ENCODE measurements at places on chromosomes 2 and 18.

GRCh38 chr18:62839874-62840713 is 124.8 kb downstream of the PHLPP1 start:
- DNase-seq: no peak

GRCh38 chr2:54558188-54559005 is 102.3 kb downstream of the SPTBN1 start:
- DNase-seq: peak; percentile 72

- DNase-seq: no peak
These were observed 13.7 kb downstream of the RND3 start for GRCh38 chr2:150473767-150474166.

DNA sequence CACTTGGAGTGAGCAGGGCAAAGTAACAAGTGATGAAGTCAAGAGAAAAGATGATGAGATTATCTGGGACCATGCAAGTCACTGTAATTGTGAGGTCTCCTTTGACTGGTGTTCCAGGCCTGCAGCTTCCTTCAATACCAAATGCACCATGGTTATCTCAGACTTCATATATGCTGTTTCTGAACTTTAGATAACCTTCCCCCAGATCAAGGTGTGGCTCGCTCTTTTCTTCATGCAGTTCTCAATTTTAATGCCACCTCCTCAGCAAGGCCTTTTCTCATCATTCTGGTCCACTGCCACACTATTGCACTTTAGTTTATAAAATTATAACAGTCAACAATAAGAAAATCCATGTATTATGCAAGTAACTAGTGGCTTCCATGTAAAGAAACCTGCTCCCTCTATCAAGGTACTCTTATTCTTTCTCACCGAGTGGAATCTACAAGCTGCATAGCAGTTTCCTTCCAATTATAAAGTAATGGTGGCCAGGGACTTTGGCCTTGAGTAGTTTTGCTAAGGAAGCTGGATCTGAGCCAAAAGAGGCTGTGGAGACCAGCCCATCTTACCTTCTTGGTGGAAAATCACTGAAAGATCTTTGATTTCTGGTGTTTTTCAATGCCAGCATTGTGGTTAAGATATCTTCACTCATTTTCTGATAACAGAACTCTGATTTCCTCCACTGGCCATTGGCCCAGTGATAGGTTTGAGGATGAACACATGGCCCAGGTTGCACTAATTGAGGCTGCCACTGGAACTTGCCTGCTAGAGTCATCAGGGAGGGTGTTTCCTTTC is 113.6 kb downstream of the KCNE4 start:
- DNase-seq: no peak

GRCh38 chr2:239828192-239828972 is 196.8 kb downstream of the NDUFA10 start:
- no peak for DNase-seq

- DNase-seq: no peak
These were observed 374.7 kb upstream of the FIGN start for GRCh38 chr2:164110515-164110914.

DNA sequence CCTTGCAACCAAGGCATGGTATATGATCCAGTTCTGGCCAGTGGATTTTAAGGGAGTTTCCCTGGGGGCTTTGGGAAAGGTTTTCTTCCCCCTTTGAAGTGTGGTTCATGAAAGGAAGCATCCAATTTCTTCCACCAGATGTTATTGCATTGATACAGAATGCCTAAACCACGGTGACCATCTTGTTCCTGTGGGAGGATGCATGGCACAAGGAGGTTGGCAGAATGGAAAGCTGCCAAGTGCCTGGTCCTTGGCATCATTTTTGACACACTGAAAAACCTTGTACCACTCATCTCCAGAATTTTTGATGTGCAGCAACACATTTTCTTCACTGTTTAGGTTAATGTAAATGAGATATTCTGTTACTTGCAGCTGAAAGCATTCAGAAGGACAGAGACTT is 55.2 kb upstream of the CXCR4 start:
- DNase-seq: no peak

GRCh38 chr2:196108604-196109003 is 40.0 kb upstream of the DNAH7 start:
- DNase-seq: no peak

- no peak for DNase-seq
These were observed 127.2 kb downstream of the ANKRD44 start for GRCh38 chr2:197183355-197183754.

GRCh38 chr2:110674620-110675555 is 3.0 kb downstream of the BUB1 start:
- DNase-seq: peak; percentile 64

DNA sequence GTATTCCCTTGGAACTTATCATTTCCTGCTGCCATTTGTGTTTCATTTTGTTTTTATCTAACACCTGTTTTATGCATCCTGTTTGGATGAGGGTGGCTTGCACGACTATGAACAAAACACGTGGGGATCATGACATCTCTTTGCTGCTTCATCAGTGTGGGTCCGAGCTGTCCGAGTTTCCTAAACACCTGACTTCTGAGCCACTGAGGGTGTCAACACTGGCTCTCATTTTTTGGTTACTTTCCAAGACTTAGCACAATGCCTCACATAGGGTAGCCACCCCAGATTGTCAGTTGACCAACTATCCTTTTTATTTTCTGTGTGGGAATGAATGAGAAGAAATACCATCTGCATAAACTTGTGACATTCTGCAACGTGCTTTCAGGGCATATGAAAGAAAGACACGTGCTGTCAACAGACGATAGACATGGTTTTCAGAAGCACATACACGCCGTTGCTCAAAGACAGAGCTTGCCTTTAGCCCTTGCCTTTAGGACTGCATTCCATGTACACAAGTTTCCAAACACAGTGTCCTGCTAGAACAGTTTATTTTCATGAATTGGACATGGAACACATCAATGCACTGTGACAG is 166.7 kb downstream of the MYT1L start:
- no peak for DNase-seq

GRCh38 chr2:83764447-83765005 is 694.6 kb downstream of the SUCLG1 start:
- no peak for DNase-seq

GRCh38 chr2:56191617-56192016 is 7.8 kb downstream of the CCDC85A start:
- peak; percentile 3 for DNase-seq

DNA sequence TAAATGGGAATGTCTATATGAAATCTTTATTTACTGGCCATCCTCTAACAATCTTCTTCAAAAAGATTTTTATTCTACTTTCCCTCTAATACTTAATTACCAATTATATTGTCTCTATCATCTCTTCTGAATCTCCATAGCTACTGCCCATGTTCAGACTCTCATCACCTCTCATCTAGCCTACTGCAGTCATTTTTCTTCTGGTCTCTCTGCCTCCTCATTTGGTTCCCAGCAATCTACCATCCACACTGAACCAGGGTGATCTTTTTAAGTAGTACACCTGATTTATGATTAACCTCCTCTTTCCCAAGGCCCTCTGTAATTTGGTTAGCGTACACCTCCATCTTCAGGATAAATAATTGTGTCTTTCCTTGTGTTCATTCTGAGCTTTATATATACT is 57.6 kb downstream of the NCKAP1 start:
- no peak for DNase-seq

DNA sequence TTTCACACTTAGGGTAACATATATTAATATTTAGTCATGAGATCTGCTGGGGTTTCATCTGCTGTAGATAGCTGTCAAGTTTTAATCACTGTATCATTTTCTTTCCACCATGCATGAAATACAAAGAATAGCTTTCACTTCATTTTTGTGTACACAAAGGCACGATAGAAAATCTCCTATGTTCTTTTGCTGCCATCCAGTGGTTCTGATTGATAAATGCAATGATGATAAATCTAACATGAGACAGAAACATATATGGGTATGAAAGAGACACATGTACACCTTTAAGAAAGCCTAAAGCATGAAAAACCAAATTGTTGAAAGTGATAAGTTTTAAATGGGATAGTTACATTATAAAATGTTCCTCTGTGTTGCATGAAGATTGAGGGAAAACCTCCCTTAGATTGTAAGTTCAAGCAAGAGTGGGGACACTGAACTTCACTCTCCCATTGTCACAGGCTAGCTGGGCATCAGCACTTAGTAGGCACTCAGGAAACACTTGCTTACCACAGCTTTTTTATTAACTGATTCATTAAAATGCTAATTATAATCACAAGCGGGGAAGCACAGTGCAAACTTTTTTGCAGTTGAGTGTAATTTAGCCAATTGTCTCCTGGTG is 31.2 kb downstream of the C1D start:
- peak; percentile 47 for DNase-seq

GRCh38 chr2:47654790-47655562 is 128.0 kb upstream of the MSH6 start:
- DNase-seq: no peak

DNA sequence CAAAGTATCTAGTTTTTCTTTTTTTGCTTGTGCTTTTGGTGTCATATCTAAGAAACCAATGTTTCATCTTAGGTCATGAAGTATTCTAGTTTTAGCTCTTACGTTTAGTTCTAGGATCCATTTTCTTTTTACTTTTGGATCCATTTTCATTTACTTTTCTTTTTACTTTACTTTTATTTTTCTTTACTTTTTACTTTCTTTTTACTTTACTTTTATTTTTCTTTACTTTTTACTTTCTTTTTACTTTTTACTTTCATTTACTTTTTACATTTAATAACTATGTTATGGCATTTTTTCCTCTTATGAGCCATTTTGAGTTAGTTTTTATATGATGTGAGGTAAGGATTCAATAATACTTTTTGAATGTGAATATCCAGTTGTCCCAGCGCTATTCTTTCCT is 213.4 kb downstream of the ZFP36L2 start:
- DNase-seq: no peak

DNA sequence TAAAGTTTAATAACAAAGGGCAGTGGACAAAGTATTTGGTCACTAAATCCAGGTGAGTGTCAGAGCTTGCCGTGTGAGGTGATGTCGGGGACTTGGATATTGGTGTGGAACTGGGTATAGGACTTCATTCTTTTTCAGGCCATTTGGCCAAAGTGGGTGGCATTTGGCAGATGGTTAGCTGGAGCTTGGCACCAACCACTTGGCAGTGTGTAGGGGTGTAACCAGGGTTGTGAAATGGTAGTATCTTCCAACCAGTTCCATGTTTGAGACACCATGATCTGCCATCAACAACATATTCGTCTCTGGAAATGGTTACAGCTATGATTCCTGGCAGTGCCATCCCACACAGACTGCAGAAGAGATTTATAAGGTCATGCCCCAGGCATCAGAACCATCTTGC is 113.9 kb downstream of the CCDC85A start:
- DNase-seq: no peak

- DNase-seq: no peak
These were observed 131.4 kb downstream of the ZNF236 start for GRCh38 chr18:76953583-76954233.

DNA sequence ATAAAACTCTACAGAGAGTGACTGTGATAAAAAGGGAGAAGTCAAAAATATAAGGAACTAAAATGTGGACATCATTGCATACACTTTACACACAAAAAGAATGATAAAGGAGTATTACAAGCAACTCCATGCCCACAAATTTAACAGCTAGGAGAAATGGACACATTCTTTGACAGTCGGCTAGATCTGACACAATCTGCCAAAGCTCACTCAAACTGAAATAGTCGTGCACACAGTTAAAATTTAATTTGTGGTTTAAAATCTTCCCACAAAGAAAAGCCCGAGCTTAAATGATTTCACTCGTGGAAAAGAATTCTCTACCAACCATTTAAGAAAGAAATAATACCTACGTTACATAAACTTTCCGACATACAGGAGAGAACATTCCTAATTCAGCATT is 132.4 kb downstream of the ZAP70 start:
- DNase-seq: peak; percentile 19

- no peak for DNase-seq
These were observed 44.5 kb downstream of the SH3RF3 start for GRCh38 chr2:109173311-109174171.

DNA sequence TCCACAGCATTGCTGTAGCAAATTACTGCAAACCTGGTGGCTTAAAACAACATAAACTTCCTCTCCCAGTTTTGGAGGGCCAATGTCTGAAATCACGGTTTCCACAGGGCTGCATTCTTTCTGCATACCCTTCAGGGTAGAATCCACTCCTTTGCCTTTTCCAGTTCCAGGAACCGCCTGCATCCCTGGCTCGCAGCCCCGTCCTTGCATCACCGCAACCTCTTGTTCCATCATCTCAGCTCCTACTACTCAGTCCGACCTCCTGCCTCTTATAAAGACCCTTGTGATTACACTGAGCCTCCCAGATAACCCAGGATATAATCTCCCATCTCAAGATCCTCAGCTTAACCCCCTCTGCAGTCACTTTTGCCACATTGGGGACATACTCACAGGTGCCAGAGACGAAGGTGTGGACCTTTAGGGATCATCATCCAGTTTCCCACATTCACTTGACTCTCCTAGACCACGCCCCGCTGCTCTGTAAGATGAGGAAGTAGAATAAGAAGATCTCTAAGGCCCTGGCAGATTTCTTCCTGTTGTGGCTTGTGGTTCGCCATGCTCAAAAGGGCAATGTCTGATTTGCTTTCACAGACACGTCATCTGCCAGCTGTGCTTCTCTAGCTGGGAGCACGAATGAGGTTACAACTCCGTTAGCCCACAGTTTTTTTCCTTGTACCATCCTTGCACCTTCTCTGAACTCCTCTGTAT is 103.6 kb upstream of the AGAP1 start:
- DNase-seq: peak; percentile 42

DNA sequence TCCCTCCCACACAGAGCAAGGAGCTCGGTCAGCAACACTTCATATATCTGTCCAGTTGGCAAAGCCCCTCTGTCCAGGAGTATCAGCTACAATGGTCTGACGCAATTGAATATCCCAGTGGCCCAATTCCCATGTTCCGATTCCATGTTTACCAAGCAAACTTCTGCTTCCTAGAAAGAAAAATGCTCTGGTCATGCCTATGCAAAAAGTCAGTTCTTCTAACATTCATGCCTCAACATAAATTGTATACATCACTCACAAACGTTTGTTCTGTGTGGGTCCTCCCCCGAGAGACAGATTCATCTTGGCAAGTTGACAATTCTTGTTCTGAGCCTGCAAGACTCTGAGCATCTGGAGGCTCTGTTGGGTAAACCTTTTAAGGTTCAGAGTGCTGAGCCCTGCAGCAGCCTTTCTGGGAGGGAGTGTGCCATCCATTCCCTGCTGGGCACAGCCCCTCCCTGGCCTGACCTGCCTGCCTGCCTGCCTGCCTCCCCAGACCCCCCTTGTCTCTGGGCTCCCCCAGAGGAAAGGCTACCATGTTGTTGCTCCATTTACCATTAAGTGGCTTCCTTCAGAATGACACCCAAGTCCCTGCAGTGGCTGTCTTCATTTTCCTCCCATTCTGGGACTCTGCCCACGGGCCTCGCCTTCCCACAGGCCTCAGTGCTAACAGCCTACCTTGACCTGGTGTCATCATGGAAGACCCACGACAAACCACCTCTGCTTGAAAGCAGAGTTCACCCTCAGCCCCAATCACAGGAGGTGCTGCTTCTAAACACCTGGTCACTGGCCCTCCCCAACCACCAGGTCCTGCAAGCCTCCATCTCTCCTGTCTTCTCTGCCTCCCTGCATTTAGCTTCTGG is 37.6 kb upstream of the TAF1B start:
- no peak for DNase-seq

- DNase-seq: no peak
These were observed 16.1 kb upstream of the GNAL start for GRCh38 chr18:11672846-11673454.

Measured in activated CD4-positive, alpha-beta T cell treated with anti-CD3 and anti-CD28 coated beads, Interleukin-2, Interleukin-4, amounts not matched to agents 100 ng/mL and 50 ng/mL, durations not matched to agents 16 hours and 8 hours (primary cell).